CD8-positive, alpha-beta memory T cell (primary cell): ENCODE measurements at places on chromosomes 16 and 17. TPM values are rescaled to one million over a fixed set of nuclear protein-coding genes. Genes with fewer than 3 reads are reported as not detected.

PRSS22 gene
- total RNA-seq, result not detected

NLRC5 gene
- 173 TPM for total RNA-seq

GRCh38 chr17:48551596-48552465, 6.9 kb upstream of the HOXB2 start:
- DNase-seq, result no peak

- DNase-seq, result no peak
Measured at GRCh38 chr16:88309908-88310265, 72.9 kb upstream of the ZNF469 start.

OR3A2 gene
- total RNA-seq, result 5.9 TPM

- DNase-seq, result no peak
Measured at GRCh38 chr16:47627721-47628120, 166.6 kb downstream of the PHKB start.

GRCh38 chr17:17445296-17445924, 31.4 kb upstream of the MED9 start:
- DNase-seq, result no peak
